ENCODE measurements at places on chromosomes 4 and X.

GRCh38 chrX:153794897-153795816 is 689 bp downstream of the SSR4 start:
- DNase-seq: no peak

DNA sequence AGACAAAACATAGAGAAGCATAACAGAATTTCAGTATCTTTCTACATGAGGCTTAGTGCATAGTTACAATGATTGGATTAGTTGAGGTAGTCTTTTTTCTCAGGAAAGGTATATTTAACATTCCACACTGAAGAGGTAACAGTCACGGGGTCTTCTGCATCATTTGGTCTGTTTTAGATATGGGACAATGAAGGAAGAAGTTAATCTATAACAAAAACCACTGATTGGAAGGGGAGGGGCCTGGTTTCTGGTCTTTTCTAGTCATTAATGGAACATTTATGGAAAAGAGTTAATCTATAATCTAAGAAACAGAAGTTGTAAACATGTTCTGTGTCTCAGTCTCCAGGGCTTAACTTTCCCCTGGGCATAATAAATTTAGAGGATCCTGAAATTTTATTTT is 37.3 kb upstream of the HPSE start:
- DNase-seq: no peak

DNA sequence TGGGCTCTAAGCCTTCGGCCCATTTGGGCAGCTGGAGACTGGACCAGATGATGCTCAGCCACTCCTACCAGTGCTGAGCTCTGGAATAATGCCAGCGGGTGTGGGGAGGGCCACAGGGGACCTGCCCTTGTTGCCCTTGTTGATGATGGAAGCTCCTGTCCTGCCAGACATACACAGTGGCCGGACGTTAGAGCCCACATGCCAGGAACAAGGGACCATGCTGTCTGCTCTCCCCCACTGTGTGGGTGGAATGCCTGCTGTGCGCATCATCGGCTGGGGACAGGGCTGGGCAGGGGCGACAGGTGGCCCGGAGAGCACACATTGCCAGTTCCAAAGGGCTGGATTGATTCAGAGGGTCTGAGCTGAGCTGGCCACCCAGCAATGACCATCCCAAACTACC is 2.0 kb downstream of the ABLIM2 start:
- no peak for DNase-seq

GRCh38 chrX:118231464-118231863 is 114.4 kb upstream of the WDR44 start:
- no peak for DNase-seq

GRCh38 chr4:105193536-105193935 is 46.9 kb downstream of the TET2 start:
- DNase-seq: no peak

DNA sequence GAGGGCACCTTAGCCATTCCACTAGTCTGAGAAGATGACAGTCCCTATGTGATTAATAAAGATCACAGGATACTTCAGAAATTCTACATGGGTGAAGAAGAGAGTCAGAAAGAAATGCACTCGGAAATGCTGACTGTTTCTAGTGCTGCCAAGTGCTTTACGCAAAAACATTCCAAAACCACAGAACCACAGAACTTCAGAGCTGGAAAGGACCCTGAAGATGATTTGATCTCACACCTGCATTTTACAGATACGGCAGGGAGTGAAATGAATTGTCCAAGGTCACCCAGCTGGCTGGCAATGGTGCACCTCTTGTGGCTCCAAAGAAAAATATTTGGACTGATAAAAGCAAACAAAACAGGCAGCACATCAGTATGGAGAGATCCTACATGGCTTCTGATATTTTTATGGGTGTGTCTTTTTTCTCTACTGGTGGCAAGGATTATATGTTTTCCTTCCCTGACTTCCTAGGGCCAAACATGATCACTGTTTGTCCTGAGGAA is 115.9 kb downstream of the MAML3 start:
- DNase-seq: no peak

DNA sequence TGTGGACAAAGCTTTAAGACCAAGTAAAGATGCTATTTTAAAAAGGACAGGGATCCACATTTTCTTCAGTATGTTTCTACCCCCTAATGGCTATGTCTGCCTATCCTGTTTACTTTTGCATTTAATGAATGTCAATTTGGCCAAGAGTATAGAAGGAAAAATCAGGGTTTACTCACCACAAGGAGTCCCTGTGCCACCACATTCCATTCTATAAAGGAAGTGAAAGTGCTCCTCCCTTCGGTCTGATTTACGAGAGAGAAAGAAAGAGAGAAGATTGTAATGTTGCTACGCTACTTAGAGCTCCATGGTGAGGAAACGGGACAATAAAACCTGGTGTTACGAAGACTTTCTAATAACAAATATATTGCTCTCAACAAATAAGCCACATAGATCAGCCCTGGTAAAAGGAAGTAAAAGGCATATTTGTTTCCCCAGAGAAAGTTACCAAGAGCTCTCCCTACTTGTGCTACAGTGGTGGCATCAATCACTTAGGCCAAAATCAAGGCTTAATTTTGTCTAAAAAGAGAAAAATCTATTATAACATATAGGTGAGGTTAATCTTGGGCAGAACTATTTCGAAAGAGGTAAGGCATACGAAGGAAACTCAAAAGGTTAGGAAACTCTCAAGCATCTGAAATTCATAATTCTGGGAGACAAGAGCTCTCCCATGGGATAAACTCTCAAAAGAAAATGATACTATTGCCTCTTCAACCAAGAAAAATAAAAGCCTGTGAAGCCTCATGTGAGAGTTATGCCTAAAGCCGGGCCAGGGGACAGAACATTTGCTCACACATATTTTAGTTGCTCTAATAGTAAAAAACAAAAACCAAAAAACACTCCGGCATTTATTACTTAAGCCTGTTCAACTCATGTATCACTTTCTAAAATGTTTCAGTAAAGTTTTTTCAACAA is 29.5 kb downstream of the TAPT1 start:
- no peak for DNase-seq

GRCh38 chr4:3531318-3531878 is 824 bp downstream of the LRPAP1 start:
- DNase-seq: no peak
